ENCODE measurements at places on chromosomes 4 and X.

- DNase-seq = no peak
Observed at GRCh38 chrX:137575596-137576255, 9.8 kb downstream of the ZIC3 start.

DNA sequence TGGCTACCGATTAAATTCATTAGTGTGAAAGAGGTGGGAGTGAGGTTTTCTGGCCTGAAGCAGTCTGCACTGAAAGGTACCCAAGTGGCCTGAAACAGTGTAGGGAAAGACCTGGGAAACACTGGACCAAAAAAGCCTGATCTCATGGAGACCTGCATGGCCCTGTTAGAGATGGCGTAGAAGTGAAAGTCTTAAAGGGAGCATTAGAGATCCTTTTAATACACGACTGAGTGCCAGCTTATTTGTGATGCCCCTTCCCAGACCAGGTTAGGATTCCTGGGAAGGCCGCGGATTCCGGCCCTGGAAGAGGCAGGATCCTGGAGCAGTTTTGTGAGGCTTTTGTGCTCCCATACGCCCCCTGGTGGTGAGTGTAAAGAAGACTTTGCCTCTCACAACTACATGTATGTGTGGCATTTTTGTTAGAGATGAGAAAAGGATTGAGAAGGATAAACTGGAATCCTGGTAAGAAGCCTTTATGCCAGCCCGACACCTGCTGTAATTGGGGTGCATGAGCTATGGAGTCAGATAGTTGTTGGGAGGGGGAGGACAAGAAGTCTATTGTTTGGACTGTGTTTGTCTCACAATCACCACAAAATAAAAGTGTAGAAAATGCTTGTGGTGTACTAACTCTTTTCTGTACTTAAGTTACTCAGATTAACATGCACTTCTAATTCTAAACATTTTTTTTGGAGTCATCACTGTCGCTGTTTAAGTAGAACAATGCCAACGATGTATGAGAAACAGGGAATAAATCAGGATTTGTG is 54.0 kb downstream of the JADE1 start:
- peak; percentile 82 for DNase-seq

DNA sequence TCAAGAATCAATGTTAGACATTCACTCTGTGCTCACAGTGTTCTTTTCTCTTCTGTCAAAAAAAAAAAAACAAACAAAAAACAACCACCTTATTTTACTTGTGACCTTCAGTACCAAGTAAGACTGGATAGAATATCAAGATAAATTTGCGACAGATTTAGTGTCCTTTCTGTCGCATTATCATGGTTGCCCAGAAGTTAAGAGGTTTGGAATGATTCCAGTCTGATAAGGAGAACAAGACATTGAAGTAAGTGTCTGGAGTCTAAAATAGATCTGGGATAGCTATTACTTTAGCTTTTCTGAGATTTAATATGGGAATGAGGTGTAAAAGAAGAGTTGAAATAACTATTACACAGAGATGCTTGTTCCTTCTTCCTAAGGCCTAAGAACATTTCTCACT is 31.7 kb downstream of the SNCA start:
- no peak for DNase-seq

GRCh38 chrX:84156821-84157220 is 31.2 kb downstream of the RPS6KA6 start:
- no peak for DNase-seq

- DNase-seq = no peak
Observed at GRCh38 chrX:57951666-57952319, 41.5 kb upstream of the ZXDA start.

GRCh38 chr4:54233697-54234496 is 4.8 kb downstream of the PDGFRA start:
- peak; percentile 84 for DNase-seq

- DNase-seq = peak; percentile 66
Observed at GRCh38 chr4:26197018-26197779, 123.6 kb upstream of the RBPJ start.

DNA sequence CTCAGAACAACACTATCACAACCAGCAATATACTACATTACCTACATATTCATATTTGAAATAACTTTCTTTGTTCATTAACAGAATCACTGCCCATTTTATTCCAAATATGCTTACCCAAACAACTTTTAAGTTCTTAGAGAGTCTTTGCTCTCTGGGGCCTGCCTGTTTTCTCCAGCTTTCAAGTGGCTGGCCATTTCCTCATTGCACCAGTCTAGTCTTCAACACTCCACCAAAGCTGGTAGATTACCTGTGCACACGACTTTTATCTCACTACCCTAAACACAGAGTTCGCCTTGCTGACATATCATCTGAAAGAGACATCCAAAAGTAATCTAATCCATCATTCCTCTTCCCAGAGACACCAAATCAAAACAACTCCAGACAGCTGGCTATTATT is 66.2 kb downstream of the PRDM5 start:
- no peak for DNase-seq

DNA sequence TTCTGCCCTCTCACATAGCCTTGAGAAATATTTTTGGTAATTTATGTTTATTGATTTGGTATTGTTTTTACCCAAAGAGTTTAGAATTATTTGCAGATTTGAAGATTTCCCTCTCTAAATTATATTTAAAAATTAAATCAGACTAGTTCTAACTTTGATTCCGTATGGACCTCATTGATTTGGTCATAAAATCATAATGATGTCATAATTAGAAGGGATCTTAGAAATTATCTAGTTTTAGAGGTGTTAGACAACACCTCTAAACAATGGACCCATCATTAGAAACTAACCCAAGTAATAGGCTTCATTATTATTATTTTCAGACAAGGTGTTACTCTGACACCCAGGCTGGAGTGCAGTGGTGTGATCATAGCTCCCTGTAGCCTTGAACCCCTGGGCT is 24.1 kb downstream of the DLG3 start:
- no peak for DNase-seq

GRCh38 chr4:38572793-38573192 is 91.2 kb upstream of the KLF3 start:
- DNase-seq = no peak

DNA sequence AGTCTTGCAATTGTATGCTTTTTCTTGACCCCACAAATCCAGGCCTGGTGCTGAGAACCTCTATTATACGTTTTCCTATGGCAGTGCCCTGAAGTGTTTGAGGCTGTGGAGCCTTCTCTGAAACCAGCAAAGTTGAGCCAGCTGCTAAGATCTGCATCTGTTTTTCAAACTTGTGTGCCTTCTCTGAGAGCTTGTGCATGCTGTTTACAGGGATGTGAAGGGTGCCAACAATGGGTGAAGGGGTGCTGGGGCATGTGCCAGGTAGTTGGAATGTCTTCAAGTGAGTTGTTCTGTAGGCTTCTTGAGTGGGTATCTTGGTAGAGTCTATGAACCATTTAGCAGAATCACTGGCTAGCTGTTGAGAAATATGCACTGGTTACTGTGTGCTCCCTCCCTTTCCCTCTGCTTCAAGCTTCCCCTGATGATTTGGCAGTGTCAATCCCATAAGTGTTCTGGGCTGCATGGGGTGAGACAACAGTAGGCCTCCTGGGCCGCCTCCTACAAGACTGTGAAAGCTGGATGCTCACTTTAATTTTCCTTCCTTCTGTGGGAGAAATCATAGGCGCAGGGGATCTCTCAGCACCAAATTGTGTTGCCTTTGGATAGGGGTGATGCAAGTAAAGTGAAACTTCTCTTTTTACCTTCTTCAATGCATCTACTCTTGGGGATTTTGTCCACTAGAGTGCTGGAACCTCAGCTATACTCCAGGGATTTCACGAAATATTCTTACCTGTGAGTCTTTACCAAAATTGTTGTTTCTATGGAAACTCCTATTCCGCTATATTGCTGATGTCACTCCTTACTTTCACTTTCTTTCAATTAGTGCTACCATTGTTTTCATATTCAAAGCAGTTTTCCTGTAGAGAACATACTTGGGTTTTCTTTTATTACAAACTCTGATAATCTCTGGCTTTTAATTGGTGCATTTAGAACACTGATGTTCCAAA is 30.0 kb downstream of the ITM2A start:
- DNase-seq = no peak

Data from ureter (tissue), 1 donor.